ENCODE measurements at places on chromosomes 11 and 22.

DNA sequence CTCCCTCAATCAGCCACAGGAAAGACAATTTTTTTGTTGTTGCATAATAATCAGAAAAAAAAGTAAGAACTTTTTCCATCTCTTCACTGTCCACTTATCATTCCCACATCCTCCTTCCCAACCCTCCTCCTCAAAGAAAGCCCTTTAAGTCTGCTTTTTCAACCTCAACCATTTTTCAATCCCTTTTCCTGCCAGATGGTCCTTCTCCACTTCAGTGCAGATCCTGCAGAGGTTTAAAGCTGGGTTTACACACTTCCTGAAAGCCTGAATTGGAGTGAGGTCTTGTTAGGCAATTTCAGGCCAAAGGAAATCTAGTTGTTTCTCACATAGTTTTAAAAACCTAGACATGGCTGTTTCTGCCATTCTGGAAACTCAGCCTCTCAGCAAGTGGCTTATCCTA, 78.3 kb downstream of the RPL27A start:
- no peak for DNase-seq

DNA sequence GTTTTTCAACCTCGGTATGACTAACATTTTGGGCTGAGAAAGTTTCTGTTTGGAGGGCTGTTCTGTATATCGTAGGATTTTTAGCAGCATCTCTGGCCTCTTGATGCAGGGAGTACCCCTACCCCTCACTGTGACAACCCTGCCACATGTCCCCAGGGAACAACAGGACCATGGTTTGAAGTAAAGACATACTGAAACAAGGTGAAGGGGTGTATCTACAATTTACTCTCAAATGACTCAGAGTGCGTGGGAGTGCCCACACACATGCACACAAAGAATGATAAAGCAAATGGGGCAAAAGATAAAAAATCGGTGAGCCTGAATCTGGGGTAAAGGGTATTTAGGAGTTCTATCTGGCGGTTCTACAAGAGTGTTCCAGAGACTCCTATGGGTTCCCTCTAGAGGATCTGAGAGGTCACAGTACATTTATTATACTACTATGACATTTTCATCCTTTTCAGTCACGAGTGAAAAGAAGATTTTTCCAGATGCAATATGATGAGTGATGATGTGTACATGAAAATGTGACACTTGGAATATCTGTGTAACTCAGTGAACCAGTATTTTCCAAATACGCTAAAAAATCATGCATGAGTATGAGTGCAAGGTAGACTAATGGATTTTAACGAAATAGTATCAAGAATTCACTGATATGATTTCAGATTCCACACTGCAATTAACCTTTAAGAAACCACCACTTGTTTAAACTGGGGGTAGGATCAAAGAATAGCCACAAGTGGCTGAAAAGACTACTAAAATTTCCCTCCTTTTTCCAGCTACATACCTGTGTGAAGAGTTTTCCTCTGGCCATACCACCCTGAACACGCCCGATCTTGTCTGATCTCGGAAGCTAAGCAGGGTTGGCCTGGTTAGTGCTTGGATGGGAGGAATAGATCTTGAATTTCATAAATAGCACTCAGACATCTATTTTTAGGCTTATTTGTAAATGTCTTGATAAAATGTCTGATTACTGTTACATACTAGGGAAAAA, 56.3 kb upstream of the YPEL1 start:
- no peak for DNase-seq

DNA sequence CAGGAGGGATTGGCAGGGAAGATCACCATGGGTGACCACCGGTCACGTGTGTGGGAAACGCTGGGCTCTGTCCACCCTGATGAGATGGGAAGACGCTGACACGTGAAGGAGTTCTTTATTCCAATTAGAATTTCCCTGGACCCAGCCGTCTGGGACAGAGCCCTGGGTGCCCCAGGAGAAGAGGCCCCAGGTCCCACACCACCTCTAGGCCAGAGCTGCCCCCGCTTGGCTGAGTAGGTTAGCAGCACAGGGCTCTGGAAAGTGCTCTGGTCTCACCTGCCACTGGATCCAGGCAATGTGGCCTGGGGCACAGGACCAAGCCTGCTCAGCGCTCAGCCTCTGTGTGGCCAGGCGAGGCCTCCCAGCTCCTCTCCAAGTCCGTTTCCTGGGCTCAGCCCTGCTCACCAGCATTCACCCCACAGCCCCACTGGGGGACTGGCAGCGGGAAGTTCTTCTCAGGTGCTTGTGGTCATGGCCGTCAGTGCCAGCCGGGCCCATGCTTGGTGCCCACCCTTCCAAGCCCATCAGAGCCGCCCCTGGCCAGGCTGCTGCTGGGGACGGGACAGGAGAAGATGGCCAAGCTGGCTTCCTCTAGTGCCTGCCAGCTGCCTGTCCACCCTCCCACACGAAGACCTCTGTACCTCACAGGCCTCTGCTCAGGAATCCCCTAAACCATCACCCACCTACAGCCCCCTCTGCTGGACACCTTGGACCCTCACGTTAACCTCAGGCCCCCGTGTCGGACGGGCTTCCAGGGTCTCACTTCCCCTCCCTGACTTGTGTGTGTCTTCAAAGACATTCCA, 62.5 kb upstream of the FGF3 start:
- DNase-seq: no peak

DNA sequence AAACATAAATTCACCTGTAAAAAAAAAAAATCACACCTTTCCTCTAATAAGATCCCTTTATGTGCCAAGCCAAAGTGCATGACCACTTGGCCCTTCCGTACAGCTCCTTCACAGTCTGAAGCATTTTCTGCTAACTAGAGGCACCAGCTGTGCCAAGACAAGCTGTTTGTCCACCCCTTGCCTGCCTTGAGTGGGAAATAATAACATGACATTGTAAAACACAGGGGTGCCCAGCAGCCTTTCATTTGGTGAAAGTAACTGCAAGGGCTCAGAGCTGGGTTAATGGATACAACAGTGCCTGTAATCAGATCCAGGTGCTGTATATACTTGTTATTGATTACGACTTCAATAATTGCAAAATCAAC, 59.2 kb downstream of the DDIAS start:
- DNase-seq: no peak

DNA sequence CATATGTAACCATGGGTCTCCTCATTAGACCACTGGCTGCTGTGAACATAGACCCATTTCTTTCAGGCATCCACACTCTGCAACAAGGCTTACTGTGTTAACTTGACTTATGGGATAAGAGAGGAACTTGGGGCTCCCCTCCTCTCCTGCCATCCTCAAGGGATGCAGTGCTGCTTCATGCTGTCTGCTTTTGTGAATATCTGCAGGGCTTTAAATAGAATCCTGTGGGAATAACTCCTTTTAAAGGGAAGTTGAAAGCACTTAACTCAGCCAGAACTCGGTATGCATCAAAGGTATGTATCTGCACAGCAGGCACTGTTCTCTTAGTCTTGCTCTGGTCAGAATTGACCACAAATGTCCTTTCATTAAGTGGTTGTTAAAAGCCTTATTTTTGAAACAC, 222.5 kb upstream of the KIRREL3 start:
- no peak for DNase-seq

DNA sequence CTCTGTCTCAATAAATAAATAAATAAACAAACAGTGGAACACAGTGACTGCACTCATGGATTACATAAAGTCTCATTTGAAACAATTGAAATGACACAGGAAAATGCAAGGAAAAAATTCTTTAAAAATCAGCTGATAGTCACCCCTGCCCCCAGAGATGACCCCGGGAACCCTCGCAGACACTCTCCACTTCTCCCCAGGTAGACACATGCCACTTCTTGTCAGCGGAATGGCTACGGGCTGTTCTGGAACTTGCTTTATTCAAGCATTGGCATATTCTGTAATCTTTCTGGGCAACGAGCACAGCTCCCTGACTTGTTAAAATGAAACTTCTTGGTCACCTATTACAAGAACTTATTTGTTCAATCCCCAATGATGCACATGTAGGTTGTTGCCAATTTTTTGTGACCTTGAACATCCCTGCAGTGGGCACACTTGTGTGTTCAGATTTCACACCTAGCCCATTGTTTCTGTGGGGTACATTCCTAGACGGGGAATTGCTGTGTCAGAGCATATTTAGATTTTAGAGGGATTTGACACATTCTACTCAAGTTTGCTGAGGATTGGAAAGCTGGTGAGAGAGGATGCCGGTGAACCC, 32.8 kb downstream of the MYEOV start:
- DNase-seq: no peak
